ENCODE measurements at places on chromosomes 1 and 21.

DNA sequence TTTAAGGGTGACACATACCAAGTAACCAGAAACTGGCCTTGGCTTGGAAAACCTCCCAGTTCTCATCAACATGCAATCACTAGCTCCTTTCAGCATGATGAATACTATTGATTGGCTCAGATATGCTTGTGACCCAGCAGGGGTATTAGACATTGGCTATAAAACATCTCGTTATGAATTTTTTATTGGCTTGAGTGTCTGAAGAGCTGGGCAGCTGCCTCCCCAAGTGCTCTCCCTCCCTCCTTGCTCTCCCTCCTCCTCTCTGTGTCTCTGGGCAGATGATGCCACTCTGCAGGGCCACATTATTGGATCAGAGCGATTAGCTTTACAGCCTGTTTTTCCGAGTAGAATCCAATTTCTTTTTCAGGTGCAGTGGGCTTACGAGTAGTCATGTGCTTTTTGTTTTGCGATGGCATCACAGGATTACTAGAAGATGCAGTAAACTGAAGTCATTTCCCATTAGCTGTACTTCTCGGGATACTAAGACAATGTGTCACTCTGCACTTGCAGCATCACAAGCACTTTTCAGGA, 79.3 kb upstream of the ATF3 start:
- DNase-seq, result no peak

DNA sequence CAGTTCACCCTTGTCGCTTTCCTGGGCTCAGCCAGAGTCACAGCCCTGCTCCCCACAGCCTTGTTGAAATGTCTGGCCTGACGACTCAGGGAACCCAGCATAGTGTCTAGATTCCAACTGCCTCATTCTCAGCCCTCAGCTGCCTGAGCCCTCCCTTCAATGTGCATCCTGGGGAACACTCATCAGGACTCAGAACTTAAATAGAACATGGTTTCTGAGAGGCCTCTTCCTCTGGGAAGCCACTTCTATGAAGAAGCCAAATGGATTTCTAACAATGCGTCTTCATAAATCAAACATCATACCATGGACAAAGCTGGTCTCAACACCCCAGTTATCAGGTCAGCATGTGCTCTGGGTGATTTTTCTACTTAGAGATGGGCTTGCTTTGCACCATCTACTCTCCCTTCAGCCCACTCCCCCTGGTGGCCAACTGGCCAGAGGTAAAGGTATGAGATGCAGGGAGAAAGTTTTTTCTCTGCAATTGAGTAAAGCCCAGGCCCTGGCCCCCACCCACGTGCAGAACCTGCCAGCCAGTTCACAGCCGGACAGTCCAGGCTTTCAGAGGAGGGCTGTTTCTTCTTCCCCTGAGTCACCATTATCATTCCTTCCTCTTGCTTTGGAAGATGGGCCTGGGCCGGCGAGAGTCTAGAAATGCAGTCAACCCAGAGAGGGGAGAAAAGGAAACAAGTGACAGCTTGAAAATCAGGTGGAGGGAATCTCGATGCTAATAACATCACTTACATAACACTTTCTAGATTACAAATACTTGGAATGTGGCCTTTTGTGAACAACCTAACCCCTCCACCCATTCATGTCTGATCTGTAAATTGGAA, 32.1 kb downstream of the CD244 start:
- DNase-seq, result peak; percentile 28

DNA sequence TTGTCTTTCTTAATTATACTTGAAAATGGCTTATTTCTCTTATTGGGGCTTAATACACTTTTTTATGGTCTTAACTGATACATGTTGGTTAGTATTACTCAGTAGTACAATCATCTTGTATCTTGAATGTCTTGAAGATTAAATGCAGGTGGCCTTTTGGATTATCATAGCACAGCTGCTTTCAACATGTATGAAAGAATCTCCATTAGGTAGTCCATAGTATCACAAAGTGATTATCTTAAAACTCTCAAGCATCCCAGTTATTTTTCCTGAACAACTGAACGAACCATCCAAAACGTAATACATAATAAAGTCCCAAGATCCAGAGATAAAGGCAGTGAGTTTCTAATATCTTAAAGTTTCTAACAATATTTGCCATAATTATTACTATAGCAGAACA, 51.7 kb upstream of the MYOCOS start:
- no peak for DNase-seq

DNA sequence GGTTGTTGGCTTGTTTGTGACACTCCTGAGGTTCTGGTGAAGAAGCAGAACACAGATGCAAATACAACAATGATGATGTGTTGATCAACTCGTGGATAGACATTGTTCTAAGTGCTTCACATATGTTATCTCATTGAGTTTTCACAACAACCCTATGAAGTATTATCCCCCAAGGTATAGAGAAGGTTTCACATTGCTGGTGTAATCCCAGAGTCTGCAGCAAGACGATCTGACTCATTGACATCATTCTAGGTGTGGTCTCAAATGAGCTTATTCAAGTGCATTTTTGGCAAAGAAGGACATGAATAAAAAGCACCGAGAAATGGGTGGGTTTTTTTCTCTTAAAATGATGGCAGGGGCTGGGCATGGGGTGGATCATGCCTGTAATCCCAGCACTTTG, 64.1 kb upstream of the SCAF4 start:
- DNase-seq, result no peak

DNA sequence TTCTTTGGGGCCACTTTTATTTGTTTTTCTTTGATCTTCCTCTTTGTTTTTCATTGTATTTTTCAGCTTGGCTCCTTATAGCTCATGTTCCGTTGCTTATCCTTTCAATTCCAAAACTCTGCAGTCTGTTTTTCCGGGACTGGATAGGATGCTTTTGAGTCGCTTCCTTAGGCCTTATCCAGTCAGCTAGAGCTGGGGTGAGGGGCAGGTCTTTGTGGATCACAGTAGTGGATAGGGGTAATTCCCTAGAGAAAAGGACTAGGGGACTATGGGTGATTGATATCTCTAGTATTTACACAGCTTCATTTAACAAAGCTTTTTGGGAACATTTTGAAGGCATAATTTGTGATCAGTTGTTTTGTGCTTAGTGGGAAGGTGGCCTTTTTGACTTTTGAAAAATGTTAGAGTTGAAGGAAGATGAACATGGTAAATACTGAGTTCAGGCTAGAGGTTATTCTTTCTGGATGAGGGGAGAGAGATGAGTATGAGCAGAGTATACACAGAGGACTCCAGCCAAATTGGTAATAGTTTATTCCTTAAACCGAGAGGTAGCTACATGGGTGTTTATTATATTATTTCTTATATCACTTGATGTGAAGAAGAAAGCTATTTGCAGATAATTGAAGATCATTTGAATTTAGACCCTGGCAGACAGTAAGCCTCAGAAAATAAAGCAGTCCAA, 22.5 kb downstream of the CEP350 start:
- no peak for DNase-seq

GRCh38 chr1:36494971-36495370, 12.3 kb upstream of the CSF3R start:
- DNase-seq, result no peak

DNA sequence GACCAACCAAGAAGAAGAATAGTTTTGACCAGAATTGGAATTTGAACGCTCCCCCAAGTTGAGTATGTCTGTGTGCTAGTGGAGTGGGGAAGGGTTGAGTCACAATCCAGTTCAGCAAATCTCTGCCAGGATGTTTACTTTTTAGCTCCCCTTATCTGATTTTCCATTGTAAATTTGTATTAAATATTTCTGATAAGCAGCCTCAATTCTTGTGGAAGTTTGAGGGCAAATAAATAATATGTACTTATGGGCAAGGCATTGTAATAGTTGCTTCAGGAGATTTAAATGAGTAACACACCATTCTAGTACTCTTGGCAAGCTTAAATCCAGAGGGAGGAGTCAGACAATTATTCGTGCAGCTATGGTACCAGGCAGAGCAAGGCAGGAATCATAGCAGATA, 14.4 kb downstream of the CXADR start:
- no peak for DNase-seq

DNA sequence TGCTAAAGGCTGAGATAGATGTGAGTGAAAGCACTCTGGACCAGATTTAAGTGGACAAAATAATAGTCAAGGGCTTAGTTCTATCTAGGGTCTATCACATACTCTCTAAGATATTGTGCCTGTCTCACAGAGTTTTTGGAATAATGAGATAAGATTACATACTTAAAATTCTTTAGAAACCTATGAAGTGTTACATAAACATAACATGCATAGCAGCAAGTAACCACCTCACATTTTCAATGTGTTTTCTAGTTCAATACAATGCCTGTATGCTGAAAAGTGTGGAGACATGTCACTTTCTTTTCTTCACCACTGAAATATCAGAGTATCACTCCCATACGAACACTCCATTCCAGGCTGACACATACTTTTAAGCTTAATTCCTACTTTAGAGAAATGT, 16.2 kb downstream of the SDCCAG8 start:
- DNase-seq, result no peak

GRCh38 chr1:226047495-226047894, 15.0 kb upstream of the H3-3A start:
- DNase-seq, result no peak

- DNase-seq, result no peak
Measured at GRCh38 chr1:82948386-82948785, 1050.5 kb downstream of the TTLL7 start.

GRCh38 chr1:239025223-239025622, 361.1 kb upstream of the CHRM3 start:
- no peak for DNase-seq

- DNase-seq, result no peak
Measured at GRCh38 chr1:178688244-178688643, 36.8 kb upstream of the RALGPS2 start.

- no peak for DNase-seq
Measured at GRCh38 chr1:244796719-244797406, 38.6 kb upstream of the COX20 start.

GRCh38 chr1:77424236-77424635, 142.4 kb downstream of the AK5 start:
- no peak for DNase-seq

DNA sequence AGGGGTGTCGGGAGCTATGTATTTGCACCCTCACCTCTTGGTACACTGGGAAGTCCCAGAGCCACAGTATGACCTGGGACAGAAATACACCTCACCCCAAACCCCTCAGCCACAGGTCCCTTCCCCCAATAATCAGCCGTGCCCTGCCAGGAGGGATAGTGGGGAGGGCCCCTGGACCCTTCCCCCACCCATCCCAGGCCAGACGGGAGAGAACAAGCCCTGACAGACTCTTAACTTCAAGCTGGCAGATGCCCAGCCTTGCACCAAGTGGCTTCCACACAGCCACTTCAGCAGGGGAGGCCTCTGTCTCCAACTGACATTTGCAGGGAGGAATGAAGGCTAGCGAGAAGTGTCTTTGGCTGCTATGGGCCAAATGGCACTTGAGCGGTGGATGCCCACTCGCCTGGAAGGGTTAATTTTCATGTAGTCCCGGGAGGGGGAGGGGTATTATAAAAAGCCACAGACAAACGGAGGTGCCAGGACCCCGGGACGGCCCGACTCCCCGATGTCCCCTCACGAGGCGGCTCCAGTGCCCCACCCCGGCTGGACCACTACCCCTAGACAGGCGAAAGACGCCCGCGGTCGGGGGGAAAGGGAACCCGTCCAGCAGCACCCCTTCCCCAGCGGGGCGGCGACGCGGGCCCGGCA, 495 bp downstream of the SYNC start:
- no peak for DNase-seq

GRCh38 chr1:80917225-80917624, 883.5 kb upstream of the ADGRL2 start:
- DNase-seq, result no peak

DNA sequence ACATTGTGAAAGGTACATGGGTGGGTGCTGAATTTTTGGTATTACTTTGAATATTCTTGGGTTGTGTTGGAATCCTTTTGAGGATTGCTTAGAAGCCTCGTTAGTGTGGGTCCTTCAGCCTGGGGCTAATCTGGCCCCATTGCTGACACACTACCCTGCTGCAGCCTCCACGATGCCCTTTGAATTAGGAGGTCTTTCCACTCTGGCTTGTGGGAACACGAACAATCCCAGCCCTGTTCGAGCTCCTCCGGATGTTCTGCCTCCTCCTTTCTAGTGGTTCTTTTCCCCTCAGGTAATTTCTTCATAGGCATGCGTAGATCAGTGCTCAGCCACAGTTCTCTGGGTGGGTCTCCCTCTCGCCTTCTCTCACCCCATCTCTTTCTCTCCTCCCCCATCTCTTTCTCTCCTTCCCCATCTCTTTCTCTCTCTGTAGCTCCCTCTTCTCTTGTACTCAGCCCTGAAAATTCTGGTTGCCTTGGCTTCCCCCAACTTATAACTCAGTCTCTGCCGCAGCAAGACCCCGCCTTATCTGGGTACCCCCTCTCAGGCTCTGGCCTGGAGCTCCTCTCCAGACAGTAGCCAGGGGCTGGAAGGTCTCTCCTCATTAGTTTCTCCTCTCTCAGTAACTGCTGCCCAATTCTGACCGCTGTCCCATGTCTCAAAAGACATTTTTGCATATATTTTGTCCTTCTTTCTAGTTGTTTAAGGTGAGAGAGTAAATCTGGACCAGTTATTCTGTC, 46.0 kb upstream of the SLC19A1 start:
- no peak for DNase-seq

GRCh38 chr1:192357924-192358323, 41.1 kb downstream of the RGS21 start:
- DNase-seq, result no peak

DNA sequence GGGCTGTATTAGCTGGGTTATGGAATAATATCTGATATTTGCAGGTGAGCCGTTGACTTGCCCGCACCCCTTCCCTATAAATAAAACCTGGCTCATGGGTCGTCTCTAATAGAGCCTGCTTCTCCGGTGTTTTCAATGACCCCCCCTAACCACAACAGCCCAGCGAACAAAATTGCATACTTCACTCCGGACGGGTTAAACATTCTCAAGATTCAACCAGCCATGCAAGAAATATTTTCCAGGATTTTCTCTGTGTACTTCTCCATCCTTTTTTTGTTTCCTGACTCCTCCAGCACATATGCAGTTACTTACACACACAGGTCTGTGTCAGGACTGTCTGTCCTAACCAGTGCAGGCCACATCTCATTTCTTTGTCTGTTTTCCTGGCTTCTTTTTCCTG, 267.7 kb downstream of the ZNF648 start:
- DNase-seq, result no peak

DNA sequence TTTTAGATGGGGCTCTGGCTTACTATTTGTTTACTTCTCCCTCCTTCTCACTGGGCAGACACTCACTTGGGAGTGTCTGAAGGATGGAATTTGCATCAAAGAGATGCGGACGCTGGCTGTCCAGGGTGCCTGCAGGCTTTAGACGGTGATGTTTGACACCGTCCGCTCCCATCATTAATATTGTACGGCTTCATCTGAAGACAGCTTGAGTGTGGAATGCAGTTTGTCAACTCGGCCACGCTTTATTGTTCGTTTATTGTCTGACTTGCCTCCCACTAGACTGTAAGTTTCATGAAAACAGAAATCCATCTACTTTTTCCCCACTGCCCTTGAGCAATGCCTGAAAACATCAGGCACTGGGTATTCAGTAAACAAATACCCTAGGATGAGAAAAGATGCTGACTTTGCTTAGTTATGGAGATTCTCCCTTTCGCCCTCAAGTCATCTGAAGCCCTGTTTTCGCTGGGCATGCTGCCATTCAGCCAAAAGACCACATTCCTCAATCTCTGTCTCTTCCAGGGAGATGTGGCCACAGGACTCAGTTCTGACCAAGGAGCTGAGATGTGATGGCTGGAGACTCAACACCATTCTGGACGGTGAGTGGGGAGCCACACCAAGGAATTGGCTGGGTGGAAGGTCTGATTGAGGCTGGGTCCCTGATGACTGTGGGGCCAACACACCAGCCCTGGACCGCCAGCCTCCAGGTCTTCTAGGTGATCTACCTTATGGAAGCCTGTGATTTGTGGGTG, 87.6 kb downstream of the BCAR3 start:
- no peak for DNase-seq
